ENCODE measurements at places on chromosomes 5 and 9.

- H3K4me3 ChIP-seq = no peak overlapping the region
- H3K27ac ChIP-seq = no peak overlapping the region
- H3K36me3 ChIP-seq = no peaks in the 10 kb centered on the region
- H3K27me3 ChIP-seq = no peaks in the 10 kb centered on the region
- DNase-seq = no peak
- no peaks in the 10 kb centered on the region for H3K4me1 ChIP-seq
Measured at GRCh38 chr5:111385970-111386831, 126.1 kb downstream of the STARD4 start.

- no peaks in the 10 kb centered on the region for H3K4me1 ChIP-seq
- no peaks in the 10 kb centered on the region for H3K36me3 ChIP-seq
- no peak overlapping the region for H3K27ac ChIP-seq
- H3K4me3 ChIP-seq = no peak overlapping the region
Measured at GRCh38 chr5:24042688-24043087, 535.3 kb downstream of the PRDM9 start.

DNA sequence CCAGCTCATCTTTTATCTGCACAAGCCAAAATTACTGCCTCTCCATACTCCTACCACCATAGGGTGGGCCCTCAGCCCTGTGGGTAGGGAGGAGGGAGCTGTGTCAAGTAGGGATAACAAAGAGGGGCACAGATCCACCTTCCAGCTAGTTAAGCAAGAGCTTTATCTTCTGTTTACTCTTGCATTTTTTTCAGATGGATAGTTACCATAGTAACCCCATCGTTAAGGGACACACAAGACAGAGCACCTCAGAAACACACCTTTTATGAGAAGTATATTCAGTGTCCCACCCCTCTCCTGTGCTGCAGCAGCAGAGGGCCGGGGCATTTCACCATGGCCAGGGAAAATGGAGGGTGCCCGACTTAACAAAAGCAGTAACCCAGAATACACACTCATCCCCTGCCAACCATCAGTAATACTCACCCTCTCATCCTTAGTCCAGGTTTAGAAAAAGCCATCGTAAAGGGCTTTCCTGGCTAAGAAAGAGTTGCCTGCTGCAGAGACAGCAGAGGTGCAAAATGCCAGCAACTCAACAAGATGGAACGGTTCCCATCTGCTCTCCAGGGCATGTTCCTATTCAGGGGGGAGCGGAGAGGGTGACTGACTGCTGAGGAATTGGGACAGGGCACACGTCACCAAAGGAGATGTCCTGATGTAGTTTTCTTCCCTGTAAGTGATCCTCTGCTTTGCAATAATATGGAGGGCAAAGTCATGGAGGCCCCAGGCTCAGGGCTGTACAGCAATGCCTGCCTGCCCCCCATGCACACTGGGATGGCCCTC, 25.1 kb downstream of the MACROH2A1 start:
- no peak overlapping the region for H3K27ac ChIP-seq
- no peak overlapping the region for H3K4me3 ChIP-seq
- no peaks in the 10 kb centered on the region for H3K27me3 ChIP-seq

DNA sequence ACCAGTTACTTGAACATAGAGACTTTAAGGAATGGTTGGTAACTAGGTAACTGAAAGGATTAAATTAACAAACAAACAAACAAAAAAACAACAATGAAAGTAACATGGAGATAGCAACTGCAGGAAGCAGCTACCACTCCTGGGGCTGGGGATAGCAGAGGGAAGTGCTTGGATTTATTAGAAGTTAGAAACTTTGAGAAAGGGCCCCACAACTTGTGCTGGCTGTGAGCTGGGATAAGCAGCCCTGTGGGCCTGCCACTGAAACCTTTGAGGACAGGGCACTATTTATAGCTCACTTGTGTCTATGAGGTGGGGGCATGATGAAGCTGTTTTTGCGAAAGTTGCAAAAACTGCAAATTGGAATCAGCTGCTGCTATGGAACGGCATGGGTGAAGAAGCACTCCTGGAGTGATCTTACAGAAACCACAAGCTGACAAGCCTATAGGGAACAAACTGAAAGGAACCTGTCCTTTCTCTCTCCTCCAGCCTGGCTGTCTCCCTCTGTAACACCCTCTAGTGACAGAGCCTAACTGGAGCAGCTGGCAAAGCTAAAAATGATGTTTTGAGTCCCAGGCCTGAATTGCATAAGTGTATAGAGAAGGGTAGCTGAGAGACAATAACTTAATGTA, 91.4 kb upstream of the RANBP6 start:
- DNase-seq = no peak
- no peaks in the 10 kb centered on the region for H3K27me3 ChIP-seq
- H3K27ac ChIP-seq = peak overlapping the region; percentile 28
- no peak overlapping the region for H3K4me3 ChIP-seq
- H3K4me1 ChIP-seq = no peaks in the 10 kb centered on the region

GRCh38 chr9:98150164-98150563, 31.1 kb upstream of the TRIM14 start:
- no peak overlapping the region for H3K27ac ChIP-seq
- H3K4me3 ChIP-seq = no peak overlapping the region
- H3K36me3 ChIP-seq = no peaks in the 10 kb centered on the region
- DNase-seq = no peak
- no peaks in the 10 kb centered on the region for H3K27me3 ChIP-seq

Measured in breast epithelium (tissue), 4 donors.